ENCODE measurements at places on chromosomes 3 and 15.

DNA sequence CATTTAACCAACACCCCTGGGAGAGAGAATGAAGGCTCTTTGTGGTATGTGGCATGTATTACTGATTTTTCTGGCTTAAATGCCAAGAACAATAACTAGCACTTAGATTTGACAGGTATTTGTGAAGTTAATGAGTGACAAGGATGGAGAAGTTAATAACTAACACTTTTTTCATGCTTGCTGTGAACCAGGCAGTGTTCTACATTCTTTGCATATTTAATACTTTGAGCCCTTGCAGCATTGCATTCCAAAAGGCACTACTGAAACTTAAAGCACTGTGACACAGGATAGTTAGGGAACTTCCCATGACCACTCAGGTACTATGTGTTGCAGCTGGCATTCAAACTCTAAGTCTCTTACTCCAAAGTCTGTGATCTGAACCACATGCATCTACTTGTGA lies 650.6 kb downstream of the ZPLD1 start:
- H3K27ac ChIP-seq: no peak overlapping the region
- no peaks in the 10 kb centered on the region for H3K4me1 ChIP-seq
- no peak for DNase-seq
- H3K36me3 ChIP-seq: no peaks in the 10 kb centered on the region

GRCh38 chr3:186167646-186168395 lies 58.9 kb upstream of the ETV5 start:
- no peak for DNase-seq
- no peaks in the 10 kb centered on the region for H3K36me3 ChIP-seq
- no peak overlapping the region for H3K27ac ChIP-seq
- H3K4me3 ChIP-seq: no peak overlapping the region
- H3K4me1 ChIP-seq: peaks cover 3% of the 10 kb centered on the region
- peaks cover 30% of the 10 kb centered on the region for H3K27me3 ChIP-seq

GRCh38 chr15:62618846-62619504 lies 423.6 kb upstream of the TPM1 start:
- no peaks in the 10 kb centered on the region for H3K27me3 ChIP-seq
- no peaks in the 10 kb centered on the region for H3K36me3 ChIP-seq
- H3K4me1 ChIP-seq: peaks cover 17% of the 10 kb centered on the region
- no peak overlapping the region for H3K4me3 ChIP-seq
- peak; percentile 18 for DNase-seq

DNA sequence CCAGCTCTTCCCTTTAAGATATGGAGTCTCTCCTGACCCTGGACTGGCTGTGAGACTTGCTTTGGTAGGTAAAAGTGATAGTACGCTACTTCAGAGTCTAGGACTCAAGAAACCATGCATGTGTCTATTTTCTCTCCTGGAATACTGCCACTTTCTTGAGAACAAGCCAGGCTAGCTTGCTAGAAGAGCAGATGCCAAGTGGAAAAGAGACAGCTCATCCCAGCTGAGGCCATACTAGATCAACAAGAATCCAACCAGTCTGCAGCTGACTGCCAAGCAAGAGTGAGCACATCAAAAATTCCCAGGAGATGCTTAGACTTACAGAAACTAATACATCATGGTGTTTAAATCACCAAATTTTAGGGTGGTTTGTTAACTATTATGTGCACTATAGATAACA lies 208.3 kb upstream of the RBMS3 start:
- no peaks in the 10 kb centered on the region for H3K4me1 ChIP-seq
- H3K27me3 ChIP-seq: no peaks in the 10 kb centered on the region
- H3K36me3 ChIP-seq: no peaks in the 10 kb centered on the region
- peak; percentile 61 for DNase-seq

GRCh38 chr3:113247675-113248458 lies 36.5 kb downstream of the BOC start:
- H3K4me1 ChIP-seq: peaks cover 9% of the 10 kb centered on the region
- no peak for DNase-seq

GRCh38 chr15:38817427-38818156 lies 253.0 kb upstream of the RASGRP1 start:
- H3K27ac ChIP-seq: peak overlapping the region; percentile 26
- no peaks in the 10 kb centered on the region for H3K27me3 ChIP-seq

DNA sequence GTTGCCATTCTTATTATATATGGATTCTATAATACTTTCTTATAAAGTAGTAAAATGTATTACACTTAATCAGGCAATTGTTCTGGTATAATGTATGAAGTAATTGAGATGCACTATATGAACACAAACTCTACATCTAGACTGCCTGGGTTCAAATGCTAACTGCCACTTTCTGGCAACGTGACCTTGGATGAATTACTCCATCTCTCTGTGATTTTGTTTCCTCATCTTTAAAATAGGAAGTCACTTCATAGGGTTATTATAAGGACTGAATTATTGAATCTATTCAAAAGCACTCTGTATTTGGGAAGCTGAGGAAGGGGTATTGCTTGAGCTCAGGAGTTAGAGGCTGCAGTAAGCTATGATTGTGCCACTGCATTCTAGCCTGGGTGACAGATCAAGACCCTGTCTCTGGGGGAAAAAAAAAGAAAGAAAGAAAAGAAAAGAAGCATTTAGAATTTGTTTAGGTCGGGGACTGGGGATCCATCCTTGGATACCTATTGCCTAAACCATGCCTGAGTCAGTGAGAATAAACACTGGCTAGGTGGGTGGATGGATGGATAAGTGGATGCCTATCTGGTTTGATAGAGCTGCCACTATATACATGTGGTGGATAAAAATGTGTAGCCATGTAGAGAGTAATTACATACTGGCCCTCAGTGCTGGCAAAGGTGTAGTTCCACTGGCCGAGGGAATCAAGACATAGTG lies 2.5 kb downstream of the TM4SF1 start:
- H3K27me3 ChIP-seq: no peaks in the 10 kb centered on the region
- H3K27ac ChIP-seq: peak overlapping the region; percentile 96
- DNase-seq: no peak
- peaks cover 27% of the 10 kb centered on the region for H3K36me3 ChIP-seq
- peaks cover 27% of the 10 kb centered on the region for H3K4me1 ChIP-seq
- H3K4me3 ChIP-seq: peak overlapping the region; percentile 54

DNA sequence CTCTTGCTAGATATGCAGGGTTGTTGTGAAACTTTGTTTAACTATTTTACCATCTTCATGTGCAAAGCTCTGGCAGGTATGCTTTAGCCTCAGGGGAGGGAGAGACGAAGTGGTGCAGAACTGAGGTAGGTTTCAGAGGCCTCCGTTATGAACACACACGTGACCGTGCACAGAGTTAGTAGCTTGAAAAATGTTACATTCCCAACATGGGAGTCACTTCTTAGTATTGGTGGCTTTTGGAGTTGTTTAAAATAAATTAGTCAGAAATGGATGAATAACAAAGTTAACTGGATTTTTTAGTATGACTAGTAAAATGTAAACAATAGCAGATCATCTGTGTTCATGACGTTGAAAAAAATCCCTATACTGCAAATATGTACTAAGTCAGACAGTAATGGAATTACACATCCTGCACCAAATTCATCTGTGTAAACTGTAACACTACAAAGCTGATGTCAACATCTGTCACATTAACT lies 279.6 kb downstream of the KLF13 start:
- no peak overlapping the region for H3K4me3 ChIP-seq
- DNase-seq: peak; percentile 95
- H3K4me1 ChIP-seq: peaks cover 18% of the 10 kb centered on the region

DNA sequence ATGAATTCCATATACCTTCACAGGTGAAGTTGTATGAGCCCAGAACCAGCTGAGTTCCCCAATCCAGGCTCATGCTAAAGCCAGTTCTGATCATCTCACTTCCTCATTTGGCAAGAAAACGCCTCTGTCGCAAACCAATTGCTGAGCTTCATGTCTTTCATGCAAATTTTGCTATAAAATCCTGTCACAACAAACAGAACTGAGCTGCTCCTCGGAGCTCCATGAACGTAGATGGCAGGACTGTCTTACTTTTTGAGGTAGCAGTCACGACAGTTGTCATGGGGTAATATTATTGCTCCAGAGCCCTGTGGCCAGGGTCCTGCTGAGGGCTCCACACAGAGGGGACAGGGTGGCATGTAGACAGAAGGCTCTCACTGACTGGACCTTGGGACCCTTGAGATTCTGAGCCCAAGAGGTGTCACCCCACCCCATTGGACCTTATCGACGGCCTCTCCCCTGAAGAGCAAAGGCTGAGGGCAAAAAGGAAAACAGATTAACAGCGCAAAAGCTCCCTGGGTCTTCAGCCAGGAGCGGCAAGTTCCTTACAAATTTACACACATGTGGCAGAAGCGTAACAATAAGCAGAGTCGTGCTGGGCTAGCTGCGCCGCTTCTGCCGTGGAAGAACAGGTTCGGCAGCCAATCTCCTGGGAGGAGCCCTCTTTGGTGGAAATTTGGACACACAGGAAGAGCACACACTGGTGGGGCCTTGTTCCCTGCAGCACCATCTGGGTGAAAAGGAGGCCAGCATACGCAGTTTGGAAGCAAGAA lies 249.2 kb downstream of the OPA1 start:
- H3K27ac ChIP-seq: no peak overlapping the region
- H3K36me3 ChIP-seq: no peaks in the 10 kb centered on the region
- H3K27me3 ChIP-seq: peaks cover 34% of the 10 kb centered on the region
- no peaks in the 10 kb centered on the region for H3K4me1 ChIP-seq

DNA sequence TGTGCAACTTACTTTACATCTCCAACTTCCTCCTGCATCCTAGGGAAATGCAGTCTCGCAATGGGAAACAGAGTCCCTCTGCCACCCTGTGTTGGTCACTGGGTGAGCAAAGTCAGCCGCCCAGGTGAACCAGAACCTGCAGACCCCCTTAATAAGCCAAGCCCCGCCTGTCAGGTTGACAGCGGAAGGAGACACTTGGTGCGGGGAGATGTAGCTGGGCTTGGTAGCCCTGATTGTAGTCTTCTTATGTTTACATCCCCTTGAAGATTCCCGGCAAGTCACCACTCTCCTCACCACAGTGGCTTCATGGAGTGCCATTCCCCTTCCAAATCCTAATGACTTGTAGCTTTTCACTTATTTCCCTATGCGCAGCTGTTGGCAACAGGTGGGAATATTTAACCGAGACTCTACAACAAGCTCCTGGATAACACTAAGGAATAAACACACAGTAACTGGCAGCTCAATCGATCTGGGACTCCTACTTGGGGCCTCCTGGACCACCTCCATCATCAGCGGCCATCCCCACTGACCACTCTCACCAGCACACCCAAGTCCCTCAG lies 17.7 kb upstream of the CLSTN2 start:
- no peak overlapping the region for H3K4me3 ChIP-seq
- H3K36me3 ChIP-seq: no peaks in the 10 kb centered on the region
- no peaks in the 10 kb centered on the region for H3K27me3 ChIP-seq
- H3K27ac ChIP-seq: no peak overlapping the region
- no peak for DNase-seq

- H3K36me3 ChIP-seq: no peaks in the 10 kb centered on the region
- H3K27me3 ChIP-seq: no peaks in the 10 kb centered on the region
- H3K27ac ChIP-seq: no peak overlapping the region
- H3K4me1 ChIP-seq: peaks cover 5% of the 10 kb centered on the region
- no peak for DNase-seq
Measured at GRCh38 chr3:65551945-65552344, 486.8 kb downstream of the MAGI1 start.

DNA sequence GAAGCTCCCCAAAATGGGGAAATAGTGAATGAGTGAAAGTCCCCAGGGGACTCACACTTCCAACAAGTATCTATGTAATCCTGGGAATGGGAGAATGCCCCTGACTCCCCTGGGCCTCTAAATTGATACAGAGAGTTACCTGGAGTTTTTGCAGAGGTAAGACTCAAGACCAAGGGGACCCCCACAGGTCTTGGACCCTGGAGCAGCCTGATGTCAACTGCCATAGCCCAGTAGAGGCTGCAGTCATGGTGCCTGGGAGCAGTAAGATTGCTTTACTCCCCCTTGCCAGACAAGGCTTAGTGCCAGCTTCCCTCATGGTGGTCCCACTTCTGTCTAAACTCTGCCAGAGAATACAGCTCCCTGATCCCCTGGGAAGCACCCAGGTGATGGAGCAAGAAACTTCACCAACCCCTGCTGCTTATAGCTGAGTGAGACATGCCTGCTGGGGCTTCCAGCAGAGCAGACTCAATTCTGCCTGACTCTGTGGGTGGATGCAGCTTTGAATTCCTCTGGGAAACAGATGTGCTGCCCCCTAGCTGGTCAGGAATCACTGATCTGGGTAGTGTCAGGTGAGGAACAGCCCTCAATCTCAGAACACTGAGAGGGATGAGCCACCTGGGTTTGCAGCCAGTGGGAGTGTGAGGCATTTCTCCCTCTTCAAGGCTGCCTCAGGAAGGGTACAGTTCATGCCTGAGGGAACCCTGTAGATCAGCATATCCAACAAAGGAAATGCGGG lies 485.9 kb downstream of the NSUN3 start:
- no peak overlapping the region for H3K4me3 ChIP-seq
- DNase-seq: no peak
- no peaks in the 10 kb centered on the region for H3K36me3 ChIP-seq
- no peaks in the 10 kb centered on the region for H3K4me1 ChIP-seq

DNA sequence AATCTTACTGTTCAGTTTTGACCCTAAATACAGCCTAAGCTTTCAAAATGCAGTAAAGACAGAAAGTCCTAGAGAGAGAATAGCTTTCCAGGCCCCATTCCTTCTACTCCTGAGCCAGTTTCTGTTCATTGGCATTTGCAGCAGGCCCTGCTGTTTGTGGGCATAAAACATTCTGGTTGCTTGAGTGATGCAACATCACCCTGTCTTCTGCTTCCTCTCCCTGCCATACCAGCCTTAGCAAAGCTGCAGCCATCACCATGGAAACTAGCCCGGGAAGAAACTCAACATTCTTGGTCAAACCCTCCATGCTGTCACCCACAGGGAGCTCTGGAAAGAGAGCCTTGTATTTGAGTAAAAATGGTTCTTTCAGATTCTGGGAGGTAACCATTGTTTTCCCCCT lies 325.7 kb downstream of the MAGI1 start:
- H3K4me3 ChIP-seq: no peak overlapping the region
- no peak overlapping the region for H3K27ac ChIP-seq
- H3K4me1 ChIP-seq: peaks cover 8% of the 10 kb centered on the region
- no peaks in the 10 kb centered on the region for H3K27me3 ChIP-seq

DNA sequence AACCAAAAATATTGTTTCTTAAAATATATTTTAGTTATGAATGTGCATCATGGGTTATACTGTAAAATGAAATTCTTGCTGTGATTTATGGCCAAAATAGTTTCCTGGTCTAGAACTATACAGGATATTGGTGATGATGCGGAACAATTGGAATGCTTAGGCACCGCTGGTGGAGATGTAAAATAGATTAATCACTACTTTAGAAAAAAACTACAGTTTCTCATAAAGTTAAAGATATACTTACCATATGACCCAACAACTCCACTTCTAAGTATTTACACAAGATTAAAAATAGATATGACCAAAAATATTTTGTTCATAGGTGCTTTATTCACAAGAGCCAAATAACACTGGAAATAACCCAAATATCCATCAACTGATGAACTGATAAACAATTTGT lies 126.7 kb downstream of the TUSC7 start:
- no peak overlapping the region for H3K27ac ChIP-seq
- DNase-seq: peak; percentile 48
- no peak overlapping the region for H3K4me3 ChIP-seq
- H3K36me3 ChIP-seq: no peaks in the 10 kb centered on the region
- H3K4me1 ChIP-seq: no peaks in the 10 kb centered on the region

- no peak for DNase-seq
- no peak overlapping the region for H3K4me3 ChIP-seq
- H3K27ac ChIP-seq: no peak overlapping the region
Measured at GRCh38 chr3:116417151-116417550, 28.1 kb downstream of the LSAMP start.

- no peak for DNase-seq
- H3K4me3 ChIP-seq: no peak overlapping the region
- H3K27me3 ChIP-seq: no peaks in the 10 kb centered on the region
- H3K4me1 ChIP-seq: peaks cover 5% of the 10 kb centered on the region
- H3K27ac ChIP-seq: no peak overlapping the region
- peaks cover 13% of the 10 kb centered on the region for H3K36me3 ChIP-seq
Measured at GRCh38 chr3:122558605-122559004, 5.5 kb downstream of the PARP9 start.

Measured in IMR-90 (cell line).